Activated T-helper 1 cell treated with Interleukin-2 at 50 U/mL for 16 hours (primary cell): ENCODE measurements at places on chromosomes 3 and 15.

DNA sequence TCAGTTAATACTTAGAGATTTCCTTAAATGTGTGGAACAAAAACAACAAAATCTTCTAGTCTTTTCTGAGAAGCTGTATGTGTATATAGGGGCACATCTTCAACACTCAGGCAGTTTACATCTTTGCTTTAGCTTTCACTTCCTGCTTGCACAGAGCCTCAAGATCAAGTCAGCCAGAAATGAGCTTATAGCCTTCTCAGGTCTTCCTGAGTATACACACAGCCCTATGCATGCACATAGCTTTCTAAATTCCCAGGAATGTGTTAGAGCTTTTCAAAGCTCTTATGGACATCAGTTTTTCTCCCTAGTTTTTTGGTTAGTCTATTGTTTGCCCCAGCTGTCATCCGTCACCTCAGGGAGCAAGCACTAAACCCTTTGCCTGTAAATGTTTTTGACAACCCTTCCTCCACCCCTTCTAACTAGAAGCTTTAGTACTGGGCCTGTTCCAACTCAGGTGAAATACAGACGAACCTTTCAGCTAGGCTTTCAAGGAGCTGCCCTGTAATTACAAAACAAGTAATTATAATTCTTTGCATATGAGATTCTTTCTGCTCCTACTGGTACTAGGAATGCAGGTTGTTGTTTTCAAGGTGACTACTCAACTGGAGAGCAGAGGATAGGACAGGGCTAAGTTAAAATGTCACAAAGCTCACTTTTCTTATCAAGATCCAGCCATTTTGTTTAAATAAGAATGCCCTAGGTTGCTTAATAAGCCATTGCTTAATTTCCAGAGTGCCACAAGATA, 22.6 kb upstream of the MTMR10 start:
- no peak for DNase-seq

DNA sequence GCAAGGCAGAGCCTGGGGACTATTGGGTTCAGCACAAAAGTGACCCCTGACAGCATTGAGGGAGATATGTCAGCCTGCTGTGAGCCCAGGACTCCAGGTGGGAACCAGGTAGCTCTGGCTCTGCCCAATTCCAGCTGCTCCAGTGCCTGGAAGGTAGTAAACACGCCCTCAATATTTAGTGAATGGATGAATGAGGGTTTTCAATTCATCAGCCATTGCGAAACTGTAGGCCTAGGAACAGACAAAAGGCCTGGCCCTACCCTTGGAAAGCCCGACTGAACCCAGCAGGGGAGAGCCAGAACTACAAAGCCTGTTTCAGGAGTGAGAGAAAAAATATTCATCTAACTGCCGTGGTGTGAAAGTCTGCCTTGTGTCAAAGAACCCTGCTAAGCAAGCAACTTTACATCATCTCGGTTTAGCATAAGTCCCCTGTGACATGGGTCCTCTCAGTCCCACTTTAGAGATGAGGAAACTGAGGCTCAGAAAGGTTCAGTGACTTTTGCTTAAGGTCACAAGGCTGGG, 8.1 kb upstream of the CSK start:
- no peak for DNase-seq

- no peak for DNase-seq
These were observed 224.3 kb downstream of the EDEM1 start for GRCh38 chr3:5411786-5412185.

DNA sequence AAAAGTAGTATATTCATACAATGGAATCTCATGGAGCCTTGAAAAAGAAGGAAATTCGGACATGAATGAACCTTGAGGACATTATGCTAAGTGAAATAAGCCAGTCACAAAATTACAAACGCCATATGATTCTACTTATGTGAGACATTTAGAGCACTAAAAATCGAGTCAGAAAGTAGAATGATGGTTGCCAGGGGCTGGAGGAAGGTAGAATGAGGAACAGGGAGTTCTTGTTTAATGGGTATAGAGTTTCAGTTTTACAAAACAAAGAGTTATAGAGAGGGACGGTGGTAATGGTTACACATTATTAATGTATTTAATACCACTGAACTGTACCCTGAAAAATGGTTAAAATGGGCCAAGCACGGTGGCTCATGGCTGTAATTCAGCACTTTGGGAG, 19.5 kb downstream of the UBXN7 start:
- DNase-seq, result no peak

- no peak for DNase-seq
These were observed 280.5 kb downstream of the MBNL1 start for GRCh38 chr3:152549263-152549662.

DNA sequence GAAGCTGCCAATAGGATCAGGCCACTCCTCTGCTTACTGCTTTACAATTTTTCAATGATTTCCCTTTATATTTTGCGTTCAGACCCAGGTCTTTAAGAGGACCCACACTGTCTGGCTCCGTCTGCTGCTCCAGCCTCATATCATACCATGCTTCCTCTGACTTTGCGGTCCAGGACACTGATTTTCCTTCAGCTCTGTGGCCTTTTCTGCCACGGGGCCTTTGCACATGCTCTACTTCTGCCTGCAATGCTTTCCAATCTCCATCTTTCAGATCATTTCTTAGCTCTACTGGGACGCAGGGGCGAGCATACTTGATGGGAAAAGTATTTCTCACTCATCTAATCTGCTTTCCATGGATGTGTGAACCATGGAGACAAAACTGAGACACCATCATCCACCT, 23.0 kb upstream of the SH3GL3 start:
- DNase-seq, result no peak

DNA sequence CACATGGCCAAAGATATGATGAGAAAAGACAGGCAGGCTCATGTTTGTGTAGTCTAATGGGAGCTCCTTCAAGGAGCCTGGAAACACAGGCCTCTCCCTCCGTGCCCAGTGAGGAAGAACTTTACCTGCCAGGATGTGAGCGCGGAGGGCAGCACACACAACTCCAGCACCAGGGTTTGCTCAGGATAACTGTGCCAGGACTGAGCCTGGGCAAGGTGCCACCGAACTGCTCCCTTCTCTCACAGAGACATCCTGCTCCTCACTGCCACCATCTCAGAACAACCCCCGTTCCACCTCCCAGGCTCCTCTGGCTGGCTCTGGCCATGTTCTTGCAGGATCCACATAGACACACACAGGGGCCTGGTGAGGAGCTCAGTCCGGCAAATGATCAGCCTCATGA, 87.4 kb downstream of the NUP210 start:
- DNase-seq, result no peak

- DNase-seq, result no peak
These were observed 620.7 kb upstream of the ZNF385D start for GRCh38 chr3:22371607-22372291.

GRCh38 chr3:129658110-129658843, 51.8 kb upstream of the PLXND1 start:
- DNase-seq, result no peak

DNA sequence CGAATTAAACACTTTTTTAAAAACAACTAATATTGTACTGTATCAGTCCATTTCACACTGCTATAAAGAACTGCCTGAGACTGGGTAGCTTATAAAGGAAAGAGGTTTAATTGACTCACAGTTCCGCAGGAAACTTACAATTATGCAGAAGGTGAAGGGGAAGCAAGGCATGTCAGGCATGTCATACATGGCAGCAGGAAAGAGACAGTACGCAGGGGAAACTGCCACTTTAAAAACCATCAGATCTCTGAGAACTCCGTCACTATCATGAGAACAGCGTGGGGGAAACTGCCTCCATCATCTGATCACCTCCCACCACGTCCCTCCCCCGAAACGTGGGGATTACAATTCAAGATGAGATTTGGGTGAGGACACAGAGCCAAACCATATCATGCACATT, 162.8 kb upstream of the TPM1 start:
- DNase-seq, result no peak

GRCh38 chr15:54150255-54150654, 172.0 kb downstream of the UNC13C start:
- no peak for DNase-seq

GRCh38 chr15:72006382-72006781, 111.6 kb downstream of the MYO9A start:
- DNase-seq, result no peak

DNA sequence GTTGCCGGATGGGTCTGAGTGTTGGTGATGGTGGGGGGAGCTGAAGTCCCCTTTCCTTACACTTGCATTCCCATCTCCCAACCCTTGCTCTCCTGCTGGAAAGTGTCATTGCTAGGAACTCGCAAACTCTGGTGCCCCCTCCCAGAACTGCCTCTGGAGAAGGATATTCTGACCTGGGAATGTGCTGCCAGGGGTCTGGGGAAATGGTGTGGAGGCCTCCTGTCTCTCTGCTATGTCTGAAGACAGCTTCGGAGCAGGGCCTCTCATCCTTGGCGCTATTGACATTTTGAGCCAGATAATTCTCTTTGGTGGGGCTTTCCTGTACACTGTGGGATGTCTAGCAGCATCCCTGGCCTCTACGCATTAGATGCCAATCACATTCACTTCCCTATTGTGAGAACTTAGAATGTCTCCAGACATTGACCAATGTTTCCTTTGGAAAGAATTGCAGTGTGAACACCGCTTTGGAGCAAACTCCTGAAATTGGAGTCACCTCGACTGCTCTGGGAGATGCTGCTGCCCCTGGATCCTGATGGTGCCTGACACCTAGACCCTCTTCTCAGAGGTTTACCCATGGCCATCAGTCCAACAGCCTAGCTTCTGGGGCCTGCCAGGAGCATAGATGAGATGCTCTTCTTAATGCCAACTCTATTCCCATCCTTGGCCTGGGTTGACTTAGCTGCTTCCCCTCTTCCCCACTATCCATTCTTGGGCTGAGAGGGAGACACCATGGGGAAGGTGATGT, 2.2 kb upstream of the KY start:
- no peak for DNase-seq

- no peak for DNase-seq
These were observed 83.1 kb downstream of the CACNA1D start for GRCh38 chr3:53577506-53577905.

DNA sequence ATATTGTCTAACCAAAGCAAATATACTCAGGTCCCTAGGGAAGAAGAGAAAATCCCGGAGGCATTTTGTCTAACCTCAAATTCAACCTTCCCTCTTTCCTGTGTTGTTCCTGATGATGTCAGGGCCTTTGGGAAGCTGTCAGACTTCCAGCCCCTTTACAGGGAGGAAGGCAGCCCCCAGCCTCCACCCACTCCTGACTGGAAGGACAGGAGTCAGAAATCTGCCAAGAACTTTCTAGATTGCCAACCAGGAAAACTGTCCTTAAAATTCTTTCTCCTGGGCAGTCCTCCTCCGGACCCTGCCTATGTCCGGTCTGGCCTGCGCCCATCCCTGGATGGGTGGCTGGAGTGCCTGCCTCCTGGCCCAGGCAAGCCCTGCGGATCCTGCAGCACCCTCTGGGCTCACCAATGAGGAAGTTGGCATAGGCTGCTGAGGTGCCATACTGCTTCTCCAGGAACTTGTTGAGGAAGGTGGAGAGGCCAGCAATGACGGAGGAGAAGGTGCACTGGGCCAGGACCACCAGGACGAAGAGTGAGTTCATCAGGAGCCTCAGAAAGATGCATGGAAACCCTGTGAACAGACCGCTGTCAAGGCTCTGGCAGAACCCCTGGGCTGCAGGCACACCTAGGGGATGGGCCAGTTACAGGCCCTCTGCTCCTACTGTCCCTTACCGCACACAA, 52.6 kb upstream of the RAB6B start:
- no peak for DNase-seq

DNA sequence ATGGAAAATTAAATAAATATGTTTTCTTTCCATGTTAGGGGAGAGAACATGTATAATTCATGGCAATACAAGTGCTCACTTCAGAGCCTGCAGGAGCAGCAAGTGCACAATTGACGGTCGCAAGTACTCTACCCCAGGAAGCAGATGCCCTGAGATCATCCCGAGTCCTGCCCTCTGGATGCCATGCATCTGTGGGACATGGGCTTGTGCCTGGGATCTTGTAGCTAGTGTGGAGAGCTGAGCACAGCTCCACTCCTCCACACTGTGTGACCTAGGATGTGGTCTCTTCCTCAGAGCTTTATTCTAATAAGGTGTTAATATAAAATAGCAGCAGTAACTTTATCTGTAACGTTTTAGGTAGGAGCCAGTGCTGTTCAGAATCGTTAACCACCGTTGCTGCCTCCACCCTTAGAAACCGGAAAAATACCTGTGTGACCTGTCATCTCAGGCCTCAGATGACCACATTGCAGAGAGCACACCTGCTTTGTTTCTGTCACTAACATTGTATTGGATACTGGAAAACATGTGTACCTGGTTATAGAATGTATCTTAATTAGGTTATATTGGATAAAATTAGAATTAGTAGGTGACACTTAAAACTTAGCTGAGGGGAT, 105.0 kb upstream of the GOLGA6L6 start:
- no peak for DNase-seq

- no peak for DNase-seq
These were observed 24.5 kb downstream of the NANOGP8 start for GRCh38 chr15:35060591-35060990.

- no peak for DNase-seq
These were observed 118.2 kb upstream of the THBS1 start for GRCh38 chr15:39462691-39463090.

DNA sequence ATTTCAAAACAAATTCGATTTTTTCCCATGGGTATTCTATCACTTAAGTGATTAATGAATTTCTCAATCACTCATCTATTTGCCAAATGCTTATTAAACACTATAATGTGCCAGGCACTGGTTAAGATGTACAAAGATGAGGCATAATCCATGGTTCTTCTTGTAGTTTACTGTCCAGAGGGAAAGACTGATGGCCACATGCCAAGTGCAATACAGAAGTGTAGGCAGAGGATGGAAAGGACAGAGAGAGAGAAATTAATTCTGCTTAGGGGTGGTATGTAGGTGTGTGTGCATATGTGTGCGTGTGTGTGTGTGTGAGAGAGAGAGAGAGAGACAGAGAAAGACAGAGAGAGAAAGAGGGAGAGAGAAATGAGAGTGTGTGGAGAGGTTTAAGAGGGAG, 120.8 kb upstream of the CCNL1 start:
- no peak for DNase-seq

- DNase-seq, result no peak
These were observed 36.6 kb downstream of the PSTPIP1 start for GRCh38 chr15:77031376-77032050.

- DNase-seq, result no peak
These were observed 78.1 kb downstream of the ZPLD1 start for GRCh38 chr3:102512734-102513504.
